ENCODE measurements at places on chromosomes 5 and 9. TPM values are rescaled to one million over a fixed set of nuclear protein-coding genes. Genes with fewer than 3 reads are reported as not detected.
A peak's percentile ranks its signal among the peaks of the same experiment; 100 is the strongest.

The PPP2R2B gene
- total RNA-seq: 7.4 TPM

The TMEM215 gene
- total RNA-seq: not detected

The LRRC19 gene
- 0.15 TPM for total RNA-seq

The DELE1 gene
- 59.4 TPM for total RNA-seq

The SLC4A9 gene
- total RNA-seq: not detected

DNA sequence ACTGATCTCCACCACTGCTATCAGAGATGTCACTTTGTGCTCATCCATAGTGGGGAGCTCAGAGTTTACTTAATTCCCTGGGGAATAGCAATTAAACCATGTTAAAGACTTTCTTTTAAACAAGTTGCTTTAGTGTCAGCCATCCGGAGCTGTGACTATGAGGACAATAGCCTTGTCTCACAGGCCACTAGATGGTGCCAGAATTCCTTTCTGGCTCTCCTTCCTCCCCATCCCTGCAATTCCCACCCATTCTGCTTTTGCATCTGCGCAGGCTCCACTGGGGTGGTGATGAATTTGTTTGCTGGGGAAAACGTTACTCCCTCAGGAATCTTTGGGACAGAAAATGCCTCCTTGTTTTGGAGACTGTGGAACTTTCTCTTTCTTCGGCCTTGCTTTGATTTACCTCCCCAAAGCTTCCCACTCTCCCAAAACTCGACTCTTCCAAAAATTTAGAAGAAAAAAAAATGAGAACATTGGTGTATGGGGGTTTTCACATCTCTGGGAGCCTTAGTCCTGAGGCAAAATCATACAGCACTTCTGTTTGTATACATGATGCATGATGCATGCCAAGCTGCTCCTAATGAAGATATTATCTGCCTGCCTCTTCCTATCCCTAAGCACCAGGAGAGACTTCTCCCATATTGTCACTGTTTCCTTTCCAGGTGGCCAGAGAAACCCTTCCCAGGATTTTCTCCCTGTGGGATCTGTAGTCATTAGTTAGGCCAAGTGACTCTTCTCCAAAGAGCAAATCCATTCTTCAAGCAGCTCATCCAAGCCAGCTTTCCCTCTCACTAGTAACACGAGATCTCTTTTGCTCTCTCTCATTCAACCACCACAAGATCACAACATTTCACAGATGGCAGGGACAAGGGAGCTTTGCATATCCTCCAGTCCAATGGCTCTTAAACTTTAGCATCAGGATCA, 466.1 kb downstream of the TLR4 start:
- DNase-seq: no peak

GRCh38 chr5:176134529-176135223, 103.5 kb upstream of the SIMC1 start:
- peak; percentile 53 for DNase-seq

GRCh38 chr9:96852676-96853075, 1.6 kb downstream of the ZNF782 start:
- no peak for DNase-seq
